ENCODE measurements at places on chromosomes 5 and 9.
A peak's percentile ranks its signal among the peaks of the same experiment; 100 is the strongest.

DNA sequence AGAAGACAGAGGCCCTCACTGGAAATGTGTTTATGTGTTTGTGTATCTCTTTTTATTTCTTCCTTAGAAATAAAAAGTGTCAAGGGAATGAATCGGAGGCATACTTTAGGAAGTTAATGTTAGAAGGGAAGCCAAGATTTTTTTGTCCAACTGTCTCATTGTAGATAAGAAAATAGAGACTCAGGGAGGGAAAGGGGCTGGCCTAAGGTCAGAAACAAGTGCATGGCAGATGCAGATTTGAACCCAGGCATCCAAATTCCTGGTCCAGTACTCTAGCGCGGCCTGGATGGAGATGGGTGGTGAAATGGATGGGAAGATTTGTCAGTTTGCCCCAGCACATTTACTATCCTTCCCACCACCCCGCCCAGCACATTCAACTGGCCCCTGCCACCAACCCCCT lies 19.8 kb upstream of the TNIP1 start:
- DNase-seq = no peak

DNA sequence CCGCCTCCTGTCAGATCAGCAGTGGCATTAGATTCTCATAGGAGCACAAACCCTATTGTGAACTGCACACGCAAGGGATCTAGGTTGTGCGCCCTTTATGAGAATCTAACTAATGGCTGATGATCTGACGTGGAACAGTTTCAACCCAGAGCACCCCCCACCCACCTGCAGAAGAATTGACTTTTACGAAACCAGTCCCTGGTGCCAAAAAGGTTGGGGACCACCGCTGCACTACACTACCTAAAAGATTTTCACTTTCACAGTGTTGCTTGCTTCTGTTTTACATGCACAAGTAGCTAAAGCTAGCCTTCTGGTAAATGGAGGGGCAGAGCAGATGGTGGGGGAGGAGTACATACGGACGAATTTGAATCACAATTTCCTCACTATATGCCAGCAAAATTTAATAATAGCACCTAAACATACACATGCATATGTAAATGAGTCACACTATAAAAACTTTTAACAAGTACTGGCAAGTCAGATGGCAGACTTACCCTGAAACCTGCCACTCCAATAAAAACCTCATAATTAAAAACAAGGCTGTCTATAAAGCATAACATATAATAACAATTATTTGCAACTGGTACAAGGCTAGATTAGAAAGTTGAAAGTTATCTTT lies 24.0 kb upstream of the CDKN2B start:
- DNase-seq = no peak

GRCh38 chr5:65020492-65020891 lies 251.8 kb downstream of the CWC27 start:
- DNase-seq = no peak

GRCh38 chr5:107213025-107213424 lies 457.7 kb downstream of the EFNA5 start:
- DNase-seq = no peak

- DNase-seq = peak; percentile 40
These were observed 4.1 kb downstream of the RPL7A start for GRCh38 chr9:133351908-133352634.

DNA sequence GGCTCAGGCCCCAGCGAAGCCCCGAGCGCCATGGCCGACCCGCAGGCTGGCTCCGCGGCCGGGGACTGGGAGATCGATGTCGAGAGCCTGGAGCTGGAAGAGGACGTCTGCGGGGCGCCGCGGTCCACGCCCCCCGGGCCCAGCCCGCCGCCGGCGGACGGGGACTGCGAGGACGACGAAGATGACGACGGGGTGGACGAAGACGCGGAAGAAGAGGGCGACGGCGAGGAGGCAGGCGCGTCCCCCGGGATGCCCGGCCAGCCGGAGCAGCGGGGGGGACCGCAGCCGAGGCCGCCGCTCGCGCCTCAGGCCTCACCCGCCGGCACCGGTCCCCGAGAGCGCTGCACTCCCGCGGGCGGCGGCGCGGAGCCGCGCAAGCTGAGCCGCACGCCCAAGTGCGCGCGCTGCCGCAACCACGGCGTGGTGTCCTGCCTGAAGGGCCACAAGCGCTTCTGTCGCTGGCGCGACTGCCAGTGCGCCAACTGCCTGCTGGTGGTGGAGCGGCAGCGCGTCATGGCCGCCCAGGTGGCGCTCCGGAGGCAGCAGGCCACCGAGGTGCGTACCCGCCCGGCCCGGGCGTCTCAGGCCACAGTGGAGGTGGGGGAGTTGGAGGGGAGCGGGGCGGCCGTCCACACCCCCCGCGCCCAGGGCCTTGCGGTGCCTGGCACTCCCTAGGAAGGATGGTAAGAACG lies 1.6 kb downstream of the DMRT2 start:
- DNase-seq = peak; percentile 52

GRCh38 chr9:110939047-110939446 lies 99.2 kb downstream of the LPAR1 start:
- no peak for DNase-seq

DNA sequence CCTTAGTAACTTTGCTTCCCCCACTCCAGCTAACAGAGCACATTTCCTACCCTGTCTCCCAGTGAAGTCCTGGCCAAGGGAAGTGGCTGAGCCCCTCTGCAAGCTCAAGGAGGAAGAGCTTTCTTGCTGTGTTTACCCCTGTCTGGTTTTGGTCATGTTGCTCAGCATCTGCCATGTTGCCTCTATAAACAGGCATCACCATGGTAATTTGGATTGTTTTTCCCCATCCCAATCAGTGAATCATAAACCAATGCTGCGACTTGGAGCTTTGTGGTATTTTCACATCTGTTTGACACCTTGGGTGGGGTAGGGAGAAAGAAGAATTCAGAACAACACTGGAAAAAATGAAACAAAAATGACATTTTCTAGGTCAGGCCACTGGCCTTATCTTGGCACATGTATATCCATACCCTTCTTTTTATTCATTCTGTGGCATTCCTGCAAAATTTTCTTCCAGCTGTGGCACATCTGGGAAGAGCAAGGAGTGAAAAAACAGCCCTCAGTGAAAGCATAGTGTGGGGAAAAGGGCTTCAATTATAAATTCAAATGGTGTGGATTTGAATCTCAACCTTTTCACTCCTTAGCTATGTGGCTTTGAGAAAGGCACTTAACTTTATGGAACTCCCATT lies 42.5 kb downstream of the SLIT3 start:
- no peak for DNase-seq

DNA sequence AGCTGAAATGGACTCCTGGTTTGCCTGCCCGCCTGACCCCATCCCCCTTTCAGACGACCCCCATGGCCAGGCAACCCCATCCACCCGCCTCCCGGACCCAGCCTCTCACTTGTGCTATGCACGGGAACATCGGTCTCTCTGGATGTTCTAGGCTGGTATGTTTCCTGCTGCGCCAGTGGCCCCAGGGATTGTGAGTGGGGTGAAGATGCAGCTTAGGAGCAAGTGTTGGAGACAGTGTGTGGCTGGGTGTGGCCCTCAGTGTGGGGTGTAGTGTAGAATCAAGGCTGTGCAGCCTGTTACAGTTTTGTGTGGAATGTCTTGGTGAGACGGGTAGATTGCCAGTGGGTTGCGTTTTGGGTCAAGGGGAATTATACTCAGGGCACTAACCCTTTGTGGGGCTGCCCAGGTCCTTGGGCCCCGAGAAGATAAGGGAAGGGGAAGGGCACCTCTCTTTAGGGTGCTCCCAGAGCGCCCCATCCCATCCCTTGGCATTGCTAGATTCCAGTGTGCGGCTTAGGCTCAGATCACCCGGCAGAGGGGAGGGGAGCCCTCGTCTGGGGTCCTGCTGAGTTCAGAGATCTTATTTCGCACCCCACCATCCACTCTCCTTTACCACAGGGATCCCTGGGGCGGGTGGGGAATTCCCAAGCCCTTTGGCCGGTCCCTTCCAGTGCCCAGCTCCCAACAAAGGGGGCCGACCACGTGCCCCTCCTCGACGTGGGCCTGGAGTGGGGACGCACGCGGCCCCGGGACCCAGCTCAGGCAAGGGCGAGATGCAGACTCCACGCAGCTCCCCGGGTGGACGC lies 4.6 kb downstream of the IER5L start:
- DNase-seq = peak; percentile 37

DNA sequence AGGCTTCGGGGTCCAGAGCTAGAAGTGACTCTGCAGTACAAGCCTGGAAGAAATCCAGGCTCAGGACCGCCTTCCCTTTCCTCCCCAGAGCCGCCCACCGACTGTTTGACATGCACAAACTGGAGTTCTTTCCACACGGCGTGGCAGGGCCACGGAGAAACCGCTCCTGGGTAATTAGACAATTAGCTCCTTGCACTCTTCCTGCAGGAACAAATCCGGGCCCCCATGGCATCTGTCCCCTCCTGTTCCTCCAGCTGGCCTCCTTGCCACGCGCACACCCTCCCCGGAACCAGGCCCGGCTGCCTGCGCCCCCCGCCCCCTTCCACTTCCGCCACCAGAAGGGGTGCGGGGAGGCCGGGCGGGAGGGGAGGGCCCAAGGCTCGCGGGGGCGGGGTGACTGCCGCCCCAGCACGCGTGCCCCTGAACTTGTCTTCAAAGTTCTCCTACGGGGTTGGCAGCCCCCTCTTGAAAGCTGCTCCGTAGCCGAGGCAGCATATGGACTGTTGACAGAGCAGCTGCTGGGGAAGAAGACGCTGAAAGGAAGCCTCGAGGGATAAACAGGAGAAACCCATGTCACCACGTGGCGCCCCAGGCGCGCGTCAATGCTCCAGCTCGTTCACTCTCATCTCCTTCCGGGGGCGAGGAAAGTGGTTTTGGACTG lies 74.3 kb downstream of the SEC61B start:
- DNase-seq = peak; percentile 14

All from head of caudate nucleus (tissue), 42 donors.